Smooth muscle cell of the pulmonary artery (primary cell): ENCODE measurements at places on chromosomes 11 and 22. TPM values are rescaled to one million over a fixed set of nuclear protein-coding genes. Genes with fewer than 3 reads are reported as not detected.

The OR52B2 gene
- not detected in 2 replicates for total RNA-seq

The UBQLNL gene
- 0.23 and 0.33 TPM in 2 replicates for total RNA-seq

The DSCAML1 gene
- not detected in 2 replicates for total RNA-seq

The SCN3B gene
- total RNA-seq = 0.03 and 0.07 TPM in 2 replicates

The MRGPRX3 gene
- not detected in 2 replicates for total RNA-seq

The ARHGEF17 gene
- total RNA-seq = 90.2 and 95.1 TPM in 2 replicates

The WNT7B gene
- total RNA-seq = not detected in 2 replicates

The ASCL2 gene
- not detected in 2 replicates for total RNA-seq

The YPEL1 gene
- 1.2 and 1.6 TPM in 2 replicates for total RNA-seq

The OR52E6 gene
- total RNA-seq = not detected in 2 replicates
